Glomerular endothelial cell (primary cell): ENCODE measurements at places on chromosomes 13 and 19. TPM values are rescaled to one million over a fixed set of nuclear protein-coding genes. Genes with fewer than 3 reads are reported as not detected.

- DNase-seq: no peak
Measured at GRCh38 chr19:1417145-1417544, 9.8 kb downstream of the DAZAP1 start.

- DNase-seq: no peak
Measured at GRCh38 chr19:54133312-54133956, 4.1 kb upstream of the CNOT3 start.

GRCh38 chr13:28056426-28056825 is 44.0 kb downstream of the FLT3 start:
- DNase-seq: no peak

GRCh38 chr13:61415058-61415721 is 459 bp downstream of the PCDH20 start:
- no peak for DNase-seq

DNA sequence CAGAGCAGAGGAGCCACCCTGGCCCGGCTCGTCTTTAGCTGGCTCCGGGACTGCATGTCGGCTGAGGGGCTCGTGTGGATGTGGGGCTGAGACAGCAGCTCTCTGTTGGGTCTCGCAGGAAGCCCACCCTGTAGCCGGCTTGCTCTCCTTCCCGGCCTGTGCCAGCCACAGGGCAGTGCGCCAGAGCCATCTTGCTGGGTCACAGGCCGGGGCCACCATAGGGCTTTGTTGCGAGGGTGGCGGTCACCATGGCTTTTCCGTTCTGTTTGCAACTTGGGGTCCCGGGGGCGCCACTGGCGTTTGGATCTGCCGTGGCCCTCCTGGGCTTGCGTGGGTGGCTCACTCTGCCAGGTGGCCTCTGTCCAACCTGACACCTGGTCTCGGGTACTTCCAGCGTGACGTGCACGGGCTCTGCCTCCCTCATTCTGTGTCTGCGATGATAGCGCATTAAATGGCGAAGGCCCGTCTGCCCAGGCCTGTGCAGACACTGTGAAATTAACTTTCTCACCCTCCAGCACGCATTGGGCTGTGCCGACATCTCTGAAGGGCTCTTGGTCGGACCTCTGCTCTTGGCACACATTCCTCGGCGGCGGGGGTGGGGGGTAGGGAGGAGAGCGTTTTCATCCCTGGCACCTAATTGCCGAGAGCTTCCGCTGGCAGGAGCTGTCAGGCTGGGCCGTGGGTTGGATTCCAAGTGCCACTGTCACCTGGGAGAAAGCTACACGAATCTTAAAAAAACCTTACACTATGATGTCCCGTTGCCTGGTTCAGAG is 95.1 kb downstream of the KDM4B start:
- no peak for DNase-seq

CABP5 gene
- total RNA-seq: not detected in 2 replicates
